ENCODE measurements at places on chromosomes 13 and 19. TPM values are rescaled to one million over a fixed set of nuclear protein-coding genes. Genes with fewer than 3 reads are reported as not detected.
A peak's percentile ranks its signal among the peaks of the same experiment; 100 is the strongest.

- peak overlapping the region; percentile 72 for H3K4me3 ChIP-seq
- no peaks in the 10 kb centered on the region for H3K27me3 ChIP-seq
- peak; percentile 92 for DNase-seq
- peaks cover 56% of the 10 kb centered on the region for H3K4me1 ChIP-seq
- H3K27ac ChIP-seq = peak overlapping the region; percentile 99
Measured at GRCh38 chr19:29687244-29687896, 22.1 kb downstream of the PLEKHF1 start.

DNA sequence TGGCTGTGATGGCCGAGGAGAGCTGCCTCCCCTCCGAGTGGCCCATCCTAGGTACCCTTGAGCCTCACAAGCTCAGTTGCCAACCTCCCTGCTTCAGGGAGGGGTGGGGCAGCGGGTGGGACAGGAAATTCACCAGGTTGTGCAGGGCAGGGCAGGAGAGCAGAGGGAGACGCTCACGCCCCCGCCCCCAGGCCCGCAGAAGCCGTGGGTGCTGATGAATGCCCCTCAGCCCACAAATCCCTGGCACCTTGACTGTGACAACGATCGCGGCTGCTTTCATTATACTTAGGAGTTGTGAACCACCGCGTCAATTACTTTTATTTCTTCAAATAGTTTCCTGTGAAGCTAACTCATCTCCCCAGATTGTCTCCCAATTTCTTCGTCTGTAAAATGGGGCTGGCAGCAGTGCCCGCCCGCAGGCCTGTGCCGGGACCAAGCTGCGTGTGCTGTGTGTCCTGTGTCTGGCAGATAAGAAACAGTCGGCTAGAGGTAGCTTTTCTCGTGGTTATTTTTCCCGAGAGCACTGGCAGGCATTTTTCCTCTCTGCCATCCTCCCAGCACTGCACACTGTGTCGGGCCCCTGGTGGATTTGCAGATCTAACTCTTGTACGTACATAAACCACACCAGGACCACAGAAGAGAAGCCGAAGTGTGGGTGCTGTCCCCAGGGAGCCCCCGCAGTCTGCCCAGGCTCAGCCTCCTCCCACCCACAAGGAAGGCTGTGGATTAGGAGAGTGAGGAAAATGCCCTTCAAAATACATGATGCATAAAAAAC lies 7.9 kb upstream of the RASA3 start:
- peaks cover 2% of the 10 kb centered on the region for H3K27me3 ChIP-seq
- H3K36me3 ChIP-seq = no peaks in the 10 kb centered on the region
- DNase-seq = no peak

DNA sequence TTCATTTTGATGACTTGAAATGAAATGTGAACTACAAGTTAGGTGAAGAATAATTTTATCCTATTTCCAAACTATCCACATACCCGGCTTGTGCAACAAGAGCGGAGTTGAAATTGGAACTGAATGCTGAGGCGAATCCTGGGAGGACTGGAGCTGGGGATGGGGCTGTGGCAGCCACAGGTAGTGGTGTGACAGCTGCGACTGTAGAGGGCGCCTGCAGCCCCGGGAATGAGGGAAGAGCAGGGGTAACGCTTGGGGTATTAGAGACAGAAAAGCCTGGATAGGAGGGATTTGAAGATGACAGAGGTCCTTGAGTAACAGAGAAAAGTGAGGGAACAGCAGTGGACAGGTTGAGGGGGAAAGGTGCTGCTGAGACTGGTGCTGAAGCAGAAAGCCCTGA lies 22.0 kb upstream of the STOML3 start:
- H3K36me3 ChIP-seq = peaks cover 63% of the 10 kb centered on the region
- no peak for DNase-seq
- H3K4me3 ChIP-seq = no peak overlapping the region
- H3K27ac ChIP-seq = no peak overlapping the region
- no peaks in the 10 kb centered on the region for H3K27me3 ChIP-seq

- peak within 1 kb of the TSS; percentile 97 for H3K27ac ChIP-seq
- H3K27me3 ChIP-seq = no peaks in the 10 kb centered on the region
- H3K36me3 ChIP-seq = peaks cover 5% of the 10 kb centered on the region
- peak within 1 kb of the TSS; percentile 84 for H3K4me3 ChIP-seq
- peaks cover 66% of the 10 kb centered on the region for H3K4me1 ChIP-seq
Measured at GRCh38 chr19:44748426-44749254, at the start of gene BCL3. TSS of gene BCL3 (plus strand) at chr19:44748708. CDS start at chr19:44748791, 83 bp downstream.

- no peak overlapping the region for H3K4me3 ChIP-seq
- no peaks in the 10 kb centered on the region for H3K36me3 ChIP-seq
Measured at GRCh38 chr13:29423050-29423449, 172.4 kb downstream of the SLC7A1 start.

DNA sequence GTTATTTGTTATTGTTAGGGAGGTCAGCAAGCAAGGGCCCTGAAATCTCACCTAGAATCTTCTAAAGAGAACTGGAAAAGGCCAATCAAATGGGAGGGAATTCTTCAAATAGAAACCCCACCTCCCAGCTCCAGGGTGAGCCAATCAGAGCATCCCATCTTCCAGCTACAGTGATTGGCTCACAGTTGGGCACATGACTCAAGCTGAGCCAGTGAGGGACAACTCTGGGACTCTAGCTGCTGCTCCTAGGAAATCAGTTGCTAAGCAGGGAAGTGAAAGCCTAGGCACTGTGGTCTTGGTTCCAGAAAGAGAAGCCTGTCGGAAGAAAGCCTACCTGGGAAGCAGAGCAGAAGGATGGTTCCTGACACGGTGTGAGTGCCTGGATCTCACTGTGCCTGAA lies 13.4 kb downstream of the TM6SF2 start:
- no peak for DNase-seq
- no peak overlapping the region for H3K27ac ChIP-seq
- peaks cover 37% of the 10 kb centered on the region for H3K27me3 ChIP-seq
- H3K4me3 ChIP-seq = no peak overlapping the region
- H3K36me3 ChIP-seq = no peaks in the 10 kb centered on the region

DNA sequence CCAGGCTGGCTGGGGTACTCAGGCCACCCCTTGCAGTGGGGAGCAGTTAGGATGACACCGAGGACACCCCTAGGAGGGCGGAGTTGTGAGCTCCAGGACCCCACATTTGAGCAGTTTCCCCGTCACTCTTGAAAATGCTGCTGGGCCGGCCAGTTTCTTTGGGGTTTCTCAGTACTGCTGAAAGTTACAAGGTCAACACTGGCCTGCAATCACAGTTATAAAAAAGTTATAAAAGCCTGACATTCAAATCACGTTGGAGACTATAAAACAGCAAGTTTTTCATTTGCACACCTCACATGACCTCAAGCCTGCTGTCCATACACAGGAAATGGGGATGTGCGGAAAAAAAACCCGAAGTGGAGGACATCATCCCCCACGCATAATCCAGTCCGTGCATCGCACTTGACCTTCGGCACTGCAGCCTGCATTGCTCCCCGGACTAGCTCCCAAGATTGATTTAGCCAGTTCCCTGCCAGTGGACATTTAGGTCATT lies 27.0 kb downstream of the DNM2 start:
- no peak overlapping the region for H3K4me3 ChIP-seq
- peaks cover 59% of the 10 kb centered on the region for H3K4me1 ChIP-seq
- peak overlapping the region; percentile 90 for H3K27ac ChIP-seq
- H3K27me3 ChIP-seq = no peaks in the 10 kb centered on the region

Gene SPRY2
- 52.0 TPM for total RNA-seq

GRCh38 chr19:43784241-43784980 lies 3.6 kb upstream of the KCNN4 start:
- peak overlapping the region; percentile 12 for H3K27ac ChIP-seq
- peaks cover 5% of the 10 kb centered on the region for H3K27me3 ChIP-seq
- DNase-seq = no peak
- H3K4me3 ChIP-seq = no peak overlapping the region
